ENCODE measurements at places on chromosomes 7 and 10.

DNA sequence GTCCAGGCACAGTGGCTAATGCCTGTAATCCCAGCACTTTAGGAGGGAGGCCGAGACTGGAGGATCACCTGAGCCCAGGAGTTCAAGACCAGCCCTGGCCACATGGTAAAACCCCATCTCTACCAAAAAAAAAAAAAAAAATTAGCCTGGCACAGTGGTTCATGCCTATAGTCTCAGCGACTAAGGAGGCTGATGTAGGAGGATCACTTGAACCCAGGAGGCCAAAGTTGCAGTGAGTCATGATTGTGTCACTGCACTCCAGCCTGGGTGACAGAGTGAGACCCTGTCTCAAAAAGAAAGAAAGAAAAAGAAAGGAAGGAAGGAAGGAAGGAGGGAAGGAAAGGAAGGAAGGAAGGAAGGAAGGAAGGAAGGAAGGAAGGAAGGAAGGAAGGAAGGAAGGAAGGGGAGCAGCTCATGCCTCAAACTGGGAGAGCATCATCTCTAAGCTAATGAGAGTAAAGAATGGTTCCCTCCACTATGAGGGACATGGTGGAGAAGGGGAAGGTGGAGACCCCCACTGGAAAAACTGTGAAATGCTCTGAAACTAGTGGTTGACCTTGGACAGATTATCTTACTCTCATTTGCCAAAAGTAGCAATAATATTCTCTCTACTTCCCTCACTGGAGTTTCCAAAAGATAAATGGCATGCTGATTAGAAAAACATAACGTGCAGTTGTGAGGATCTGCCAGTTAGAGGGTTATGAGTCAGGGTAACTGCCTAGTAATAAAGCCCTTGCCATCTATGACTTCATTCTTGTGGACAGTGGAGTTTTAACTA, 16.8 kb downstream of the GIMAP5 start:
- DNase-seq, result no peak

DNA sequence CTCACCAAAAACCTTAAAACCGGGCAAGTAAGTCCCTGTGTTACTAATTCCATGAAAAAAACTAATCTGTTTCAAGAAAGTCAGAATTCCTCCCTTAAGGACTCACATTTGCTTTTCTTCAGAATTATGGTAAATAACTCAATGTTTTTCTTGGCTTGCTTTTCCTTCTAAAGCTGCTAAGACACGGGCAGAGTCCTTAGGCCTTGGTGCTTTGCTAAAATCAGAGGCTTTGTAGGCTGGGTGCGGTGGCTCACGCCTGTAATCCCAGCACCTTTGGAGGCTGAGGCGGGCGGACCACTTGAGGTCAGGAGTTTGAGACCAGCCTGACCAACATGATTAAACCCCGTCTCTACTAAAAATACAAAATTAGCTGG, 32.0 kb downstream of the GNA12 start:
- peak; percentile 68 for DNase-seq

DNA sequence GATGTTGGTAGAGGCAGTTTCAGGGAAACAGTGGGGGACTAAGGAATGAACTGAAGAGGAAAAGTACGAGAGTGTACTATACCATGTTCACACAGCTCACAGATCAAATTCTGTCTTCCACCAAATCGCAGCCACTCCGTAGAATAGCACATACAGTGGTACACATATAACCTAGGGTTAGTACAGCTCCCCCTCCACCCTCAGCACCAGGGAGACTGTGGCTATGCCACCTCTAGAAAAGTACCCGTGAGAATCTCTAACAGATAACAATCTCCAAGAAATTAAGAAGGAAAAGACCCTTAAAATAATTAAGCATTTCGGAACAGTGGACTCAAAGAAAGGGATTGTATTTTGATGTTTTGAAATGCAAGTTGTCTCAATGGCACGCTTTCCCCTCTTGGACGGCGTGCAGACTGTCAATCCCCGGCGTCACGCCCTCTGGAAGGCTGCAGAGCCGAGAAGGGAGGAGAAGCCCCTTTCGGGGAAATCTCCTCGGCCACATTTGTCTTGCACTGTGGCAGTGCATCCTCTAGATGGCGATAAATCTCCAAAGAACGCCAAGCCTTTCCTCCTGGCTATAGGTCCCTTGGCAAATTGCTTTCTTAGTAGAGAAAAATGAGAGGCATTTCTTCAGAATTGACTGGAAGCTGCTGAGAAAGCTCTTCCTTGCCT, 345.0 kb downstream of the REEP3 start:
- peak; percentile 22 for DNase-seq

DNA sequence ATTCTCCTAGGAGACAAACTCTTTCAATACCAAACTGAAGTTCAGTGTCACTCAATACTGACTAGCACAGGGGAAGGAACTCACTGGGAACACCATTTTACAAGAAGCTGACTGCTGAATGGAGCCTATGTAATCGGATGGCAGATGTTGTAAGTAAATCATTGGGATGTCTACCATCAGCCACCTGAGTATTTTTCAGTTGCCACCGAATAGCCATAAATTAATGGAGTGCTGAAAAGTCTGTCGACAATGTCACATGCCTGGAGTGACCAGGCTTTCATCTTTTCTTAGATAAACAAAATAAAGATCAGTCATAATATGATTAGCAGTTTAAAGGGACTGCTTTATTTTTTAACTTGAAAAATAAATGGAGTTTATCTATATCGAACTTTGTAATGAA, 145.9 kb upstream of the SEMA3E start:
- no peak for DNase-seq

GRCh38 chr7:2519119-2519930, at the start of gene LFNG:
Gene LFNG (plus strand): TSS chr7:2519774. CDS start chr7:2519862, 88 bp downstream.
- DNase-seq, result peak; percentile 83

DNA sequence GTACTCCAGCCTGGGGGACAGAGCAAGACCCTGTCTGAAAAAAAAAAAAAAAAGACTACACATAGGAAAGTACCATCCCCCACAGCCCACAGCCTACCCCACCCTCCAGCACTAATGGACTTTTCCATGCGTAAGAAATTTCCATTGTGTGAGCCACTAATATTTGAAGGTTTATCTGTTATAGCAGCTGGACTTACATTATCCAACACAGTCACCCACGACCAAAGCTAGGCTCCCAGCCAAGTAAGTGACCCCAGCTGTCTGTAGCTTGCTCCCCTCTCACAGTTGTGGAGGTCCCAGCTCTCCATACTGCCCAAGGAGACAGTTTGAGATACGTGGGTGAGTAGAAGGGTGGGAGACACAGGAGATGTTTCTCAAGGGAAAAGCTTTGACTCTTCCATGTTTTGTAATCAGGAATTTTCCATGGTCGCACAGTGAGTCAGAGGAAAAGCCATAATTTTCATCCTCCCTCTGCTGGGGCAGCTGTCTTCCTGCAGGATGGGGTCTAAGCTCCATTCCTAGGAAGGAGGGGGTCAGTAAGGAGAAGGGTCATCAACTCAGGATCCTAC, 57.4 kb downstream of the CAV1 start:
- peak; percentile 52 for DNase-seq

All from astrocyte (in vitro differentiated cells and primary cell).